Stimulated activated CD4-positive, alpha-beta T cell treated with anti-CD3 and anti-CD28 coated beads, Interleukin-15, amount 100 ng/mL, for 1 hour (primary cell): ENCODE measurements at places on chromosomes 6 and 20.

DNA sequence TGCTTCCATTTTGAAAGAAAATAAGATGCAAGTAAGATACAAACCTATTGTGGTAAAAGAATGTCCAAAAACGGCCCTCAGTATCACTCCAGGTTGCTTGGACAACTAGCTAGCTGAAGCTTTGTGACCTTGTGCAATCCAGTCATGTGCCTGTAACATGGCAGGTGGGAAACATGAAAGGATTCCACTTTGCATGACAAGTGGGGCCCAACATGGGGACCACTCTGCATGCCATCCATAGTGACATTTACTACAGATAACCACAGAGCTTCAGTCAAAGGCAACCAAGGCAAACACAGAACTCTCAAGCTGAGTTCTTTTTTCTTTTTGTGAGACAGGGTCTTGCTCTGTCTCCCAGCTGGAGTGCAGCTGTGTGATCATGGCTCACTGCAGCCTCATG, 15.8 kb upstream of the FBXO9 start:
- DNase-seq, result no peak

- DNase-seq, result no peak
Measured at GRCh38 chr6:163260911-163261310, 153.6 kb upstream of the QKI start.

DNA sequence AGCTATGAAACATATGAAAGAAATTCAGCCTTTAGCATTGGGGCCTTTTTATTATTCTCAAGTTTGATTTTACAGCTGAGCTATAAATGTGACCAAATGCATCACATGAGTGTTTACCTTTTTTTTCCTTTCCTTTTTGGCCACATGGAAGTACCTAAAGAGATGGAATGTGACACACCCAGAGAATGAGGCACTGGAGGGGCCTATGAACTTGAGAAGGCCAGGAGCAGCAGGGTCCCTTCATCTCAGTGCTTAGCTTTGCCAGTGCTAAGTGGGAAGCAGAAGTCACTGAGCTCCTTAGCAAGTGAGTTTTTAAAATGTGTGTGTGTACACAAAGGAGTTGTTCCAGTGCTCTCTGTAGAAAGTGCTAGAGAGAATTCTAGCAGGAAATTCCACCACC, 44.7 kb downstream of the RREB1 start:
- no peak for DNase-seq

GRCh38 chr6:38241200-38241871, 398.4 kb downstream of the BTBD9 start:
- no peak for DNase-seq

DNA sequence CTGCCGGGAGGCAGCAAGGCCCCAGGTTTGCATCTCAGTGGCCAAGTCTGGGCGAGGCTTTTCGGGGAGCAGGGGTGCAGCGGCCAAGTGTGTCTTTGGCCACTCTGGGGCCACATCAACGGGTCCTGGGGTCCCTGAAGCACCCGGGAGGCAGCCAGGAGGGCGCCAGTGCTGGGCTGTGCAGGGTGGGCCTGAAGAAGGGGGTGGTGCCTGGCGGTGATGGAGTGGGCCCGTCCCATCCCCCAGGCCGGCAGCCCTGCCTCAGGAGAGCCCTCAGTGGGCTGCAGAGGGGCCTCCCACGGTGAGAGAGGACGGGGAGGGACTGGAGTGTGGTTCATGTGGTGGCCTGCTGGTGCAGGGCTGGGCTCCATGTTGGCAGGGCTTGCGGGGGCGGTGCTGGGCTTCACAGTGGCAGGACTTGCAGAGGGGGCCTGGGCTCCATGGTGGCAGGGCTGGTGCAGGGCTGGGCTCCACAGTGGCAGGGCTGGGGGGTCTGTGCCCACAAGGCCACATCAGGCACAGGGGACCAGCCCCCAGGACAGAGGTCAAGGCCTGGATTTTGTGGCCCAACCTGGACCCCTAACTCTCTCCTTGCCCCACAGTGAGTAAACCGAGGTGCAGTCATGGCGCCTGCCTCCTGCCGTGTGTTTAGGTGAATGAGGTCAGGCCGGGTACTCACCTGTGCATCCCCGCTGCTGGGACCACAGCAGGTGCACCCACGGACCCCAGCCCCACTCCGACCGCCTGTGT, 10.5 kb upstream of the BHLHE23 start:
- no peak for DNase-seq

GRCh38 chr6:25094726-25095125, 159.0 kb upstream of the RIPOR2 start:
- no peak for DNase-seq

DNA sequence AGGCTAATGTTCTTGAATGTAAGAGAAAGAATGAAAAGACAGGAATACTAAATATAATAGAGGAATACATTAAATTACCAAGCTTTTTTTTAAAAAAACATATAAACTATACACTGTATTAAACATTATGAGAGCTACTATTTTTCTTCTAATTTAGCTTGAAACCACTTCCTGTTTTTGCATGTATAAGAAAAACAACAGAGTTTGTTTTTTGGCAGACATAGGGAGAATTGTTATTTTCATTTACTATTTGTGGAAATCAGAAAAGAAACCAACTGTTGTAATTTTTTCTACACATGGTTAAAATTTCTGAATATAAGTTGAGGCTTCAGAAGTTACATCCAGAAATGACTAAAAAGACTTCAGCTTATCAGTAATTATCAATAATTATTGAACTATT, 991.8 kb upstream of the GJE1 start:
- no peak for DNase-seq

- no peak for DNase-seq
Measured at GRCh38 chr6:121504227-121504626, 68.8 kb downstream of the GJA1 start.

GRCh38 chr20:63956664-63957003, 418 bp upstream of the UCKL1 start:
- no peak for DNase-seq

- DNase-seq, result no peak
Measured at GRCh38 chr6:129209355-129209754, 326.4 kb downstream of the LAMA2 start.

DNA sequence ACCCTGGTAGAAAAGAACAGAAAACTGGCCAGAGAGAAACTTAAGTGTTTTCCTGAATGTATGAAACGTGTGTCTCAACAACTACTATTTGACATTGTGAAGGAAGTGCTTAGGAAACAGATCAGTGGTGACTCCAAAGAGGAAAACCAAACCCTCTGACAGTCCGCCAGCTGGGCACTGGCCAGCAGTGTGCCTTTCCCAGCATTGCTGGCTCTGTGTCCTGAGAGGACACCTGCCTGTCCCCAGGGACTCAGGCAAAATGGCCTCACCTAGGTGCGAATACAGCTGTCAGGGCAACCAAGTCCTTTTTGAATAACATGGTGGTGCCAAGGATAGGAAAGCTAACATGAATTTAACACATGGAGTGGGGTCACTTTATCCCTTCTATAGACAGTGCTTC, 72.5 kb downstream of the NDUFAF5 start:
- no peak for DNase-seq

DNA sequence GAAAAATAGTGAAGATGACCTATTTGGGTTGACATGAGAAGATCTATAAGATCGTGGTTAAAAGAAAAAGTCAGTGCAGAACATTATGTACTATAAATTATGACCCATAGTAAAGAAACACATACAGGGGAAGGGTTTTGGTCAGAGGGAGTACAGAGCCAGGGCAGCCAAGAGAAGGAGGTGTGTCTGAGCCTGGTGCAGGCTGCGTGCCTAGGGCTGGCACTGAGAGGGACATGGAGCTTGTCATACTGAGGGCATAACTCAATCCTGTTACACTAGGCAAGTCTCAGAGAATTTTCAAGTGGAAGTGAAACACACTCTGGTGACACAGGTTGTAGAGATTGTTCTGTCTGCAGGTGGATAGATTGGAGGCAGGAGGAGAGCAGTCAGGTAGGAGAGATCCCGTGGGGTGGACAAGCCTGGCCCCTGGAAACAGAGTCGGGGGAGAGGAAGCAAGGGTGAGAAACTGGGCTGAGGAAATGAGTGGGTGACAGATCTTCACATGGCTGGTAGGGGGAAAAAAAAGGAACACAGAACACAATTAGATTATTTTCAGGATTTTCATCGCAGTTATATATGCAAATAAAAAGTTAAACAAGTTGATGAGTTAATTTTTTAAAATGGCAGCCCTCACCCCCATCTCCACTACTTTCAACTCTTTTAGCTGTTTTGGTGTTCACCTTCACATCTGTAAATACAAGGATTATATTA, 18.5 kb upstream of the RNF39 start:
- no peak for DNase-seq

DNA sequence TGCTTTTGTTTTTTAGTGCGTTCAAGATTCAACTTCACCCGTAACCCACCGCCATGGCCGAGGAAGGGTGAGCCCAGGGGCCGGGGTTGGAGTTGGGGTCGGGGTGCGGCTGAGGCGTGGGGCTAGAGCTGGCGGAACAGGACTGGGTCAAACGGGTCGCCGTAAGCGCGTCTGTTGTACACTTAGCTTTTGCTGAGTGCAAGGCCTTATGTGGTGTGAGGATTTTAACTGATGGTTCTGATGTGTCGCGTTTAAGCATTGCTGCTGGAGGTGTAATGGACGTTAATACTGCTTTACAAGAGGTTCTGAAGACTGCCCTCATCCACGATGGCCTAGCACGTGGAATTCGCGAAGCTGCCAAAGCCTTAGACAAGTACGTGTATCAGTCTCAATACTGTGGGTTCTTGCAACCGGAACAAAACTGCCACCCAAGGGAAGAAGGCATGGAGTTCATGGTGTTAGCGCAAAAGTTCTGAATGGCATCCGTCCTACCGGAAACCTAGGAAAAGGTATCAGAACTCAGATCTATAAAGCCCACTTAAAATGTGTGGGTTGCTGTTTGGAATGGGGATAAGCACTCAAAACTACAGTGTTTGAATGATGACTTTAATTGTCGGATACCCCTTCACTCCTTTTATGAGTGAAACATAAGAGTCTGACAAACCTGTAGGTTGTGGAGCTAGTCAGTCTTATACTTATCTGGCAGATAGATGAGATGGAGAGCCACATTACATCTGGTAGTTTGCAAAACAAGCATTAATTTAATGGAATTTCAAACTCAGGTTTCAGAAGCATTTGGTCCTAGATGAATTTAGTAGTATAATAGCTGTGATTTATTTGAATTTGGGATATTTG, 574 bp downstream of the RPS12 start:
- no peak for DNase-seq

DNA sequence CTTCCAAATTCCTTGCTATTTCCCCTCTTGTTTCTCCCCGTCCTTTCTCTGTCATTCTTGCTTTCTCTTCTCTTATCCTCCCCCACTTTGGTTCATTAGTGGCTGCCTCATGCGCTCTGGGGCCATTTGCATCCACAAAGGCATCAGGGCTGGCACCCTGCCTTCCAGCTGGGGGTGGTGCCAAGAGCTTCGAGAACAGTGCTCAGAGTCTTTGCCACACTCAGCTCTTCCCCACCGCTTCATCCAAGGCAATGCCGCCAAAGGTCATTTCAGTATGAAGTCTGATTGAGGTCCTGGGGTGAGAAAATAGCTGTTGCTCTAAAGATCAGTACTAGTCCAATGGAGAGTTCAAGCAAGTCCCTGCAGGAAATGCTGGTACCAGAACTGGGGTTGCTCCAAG, 22.7 kb downstream of the OLIG3 start:
- no peak for DNase-seq

DNA sequence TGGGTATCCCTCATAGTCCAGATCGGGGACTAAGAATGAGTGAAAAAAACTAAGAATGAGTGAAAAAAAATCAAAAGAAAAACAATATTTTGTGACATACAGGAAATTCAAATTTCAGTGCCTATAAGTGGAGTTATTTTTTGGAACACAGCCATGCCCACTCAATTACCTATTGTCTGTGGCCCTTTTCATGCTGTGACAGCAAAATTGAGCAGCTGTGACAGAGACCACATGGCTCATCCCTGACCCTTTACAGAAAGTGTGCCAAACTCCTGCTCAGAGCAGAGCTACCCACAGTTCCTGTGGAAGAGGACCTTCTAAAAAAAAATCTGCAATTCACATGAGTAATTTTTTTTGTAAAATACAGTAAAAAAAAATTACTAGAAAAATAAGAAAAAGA, 1.4 kb downstream of the NCR2 start:
- no peak for DNase-seq

- DNase-seq, result no peak
Measured at GRCh38 chr6:138882369-138883017, 86.6 kb downstream of the ECT2L start.
